ENCODE measurements at places on chromosomes 1 and 21. TPM values are rescaled to one million over a fixed set of nuclear protein-coding genes. Genes with fewer than 3 reads are reported as not detected.

CTSE gene
- not detected for total RNA-seq

ANKRD35 gene
- 15.7 TPM for total RNA-seq

EIF3I gene
- 114 TPM for total RNA-seq

TNN gene
- not detected for total RNA-seq

SLC6A9 gene
- 15.0 TPM for total RNA-seq

BARHL2 gene
- not detected for total RNA-seq

GRHL3 gene
- 1.3 TPM for total RNA-seq

NES gene
- total RNA-seq, result 30.6 TPM

TCEA3 gene
- total RNA-seq, result 39.5 TPM

SLAMF8 gene
- 5.6 TPM for total RNA-seq

PROK1 gene
- total RNA-seq, result 0.63 TPM

KRTAP11-1 gene
- total RNA-seq, result not detected

LAMC1 gene
- 362 TPM for total RNA-seq

ZNF670 gene
- 5.2 TPM for total RNA-seq

TPTE gene
- not detected for total RNA-seq

SLC25A34 gene
- total RNA-seq, result 7.5 TPM

Data from thoracic aorta (tissue), 2 donors.